ENCODE measurements at places on chromosomes 4 and X.

DNA sequence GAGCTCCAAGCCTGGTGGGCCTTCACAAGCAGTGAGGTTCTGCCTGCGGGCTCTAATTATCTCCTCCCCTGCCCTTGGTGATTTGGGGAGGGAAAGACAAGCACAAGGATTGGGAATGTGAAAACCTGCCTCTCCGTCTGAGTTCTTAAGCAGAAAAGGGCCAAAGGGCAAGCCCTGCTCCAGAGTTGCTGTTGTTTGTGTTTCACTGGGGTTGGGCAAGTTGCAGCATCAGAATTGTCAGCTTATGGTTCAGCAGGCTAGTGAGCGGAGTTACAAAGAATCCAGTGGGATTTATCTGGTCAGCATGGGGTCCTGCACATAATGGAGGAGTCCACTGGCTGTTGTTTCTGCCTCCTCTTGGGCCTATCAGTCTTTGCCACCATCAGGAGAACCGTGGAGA lies 60.5 kb downstream of the NHS start:
- no peak for DNase-seq

- DNase-seq: peak; percentile 32
Observed at GRCh38 chrX:7996414-7996813, 69.2 kb upstream of the PNPLA4 start.

DNA sequence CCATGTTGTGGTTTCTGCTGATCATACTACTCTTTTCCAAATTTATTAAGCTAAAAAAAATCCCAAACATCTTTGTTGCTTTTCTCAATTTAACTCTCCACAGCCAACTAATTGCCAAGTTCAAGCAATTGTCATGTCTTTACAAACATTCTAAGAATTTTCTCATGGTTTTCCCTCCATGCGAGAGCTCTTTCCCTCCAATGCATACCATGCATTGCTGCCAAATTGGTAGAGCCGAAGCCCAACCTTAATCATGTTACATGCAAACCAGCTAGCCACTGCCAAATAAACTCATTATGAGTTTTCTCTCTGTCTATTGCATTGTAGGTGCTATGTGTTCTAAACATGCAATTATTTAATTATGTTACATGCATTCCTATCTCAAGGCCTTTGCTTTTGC lies 123.9 kb downstream of the GC start:
- no peak for DNase-seq

DNA sequence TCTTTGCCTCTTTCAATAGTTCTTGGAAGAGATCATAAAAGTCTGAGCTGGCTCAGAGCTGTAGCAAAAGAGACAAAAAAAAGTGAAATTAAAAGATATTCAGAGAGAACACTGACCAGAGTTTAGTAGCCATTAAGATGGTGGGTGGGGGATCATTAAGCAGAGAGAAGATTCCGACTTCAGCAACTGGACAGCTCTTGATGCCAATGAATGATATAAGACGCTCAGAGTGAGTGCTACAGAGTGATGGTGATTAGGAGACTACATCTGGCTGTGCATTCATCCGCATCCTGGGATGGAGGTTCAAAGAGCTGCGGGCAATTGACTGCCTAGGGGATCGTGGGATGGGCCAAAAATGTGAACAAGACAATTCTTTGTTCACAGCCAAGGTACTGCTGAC lies 178.5 kb downstream of the PACRGL start:
- no peak for DNase-seq

DNA sequence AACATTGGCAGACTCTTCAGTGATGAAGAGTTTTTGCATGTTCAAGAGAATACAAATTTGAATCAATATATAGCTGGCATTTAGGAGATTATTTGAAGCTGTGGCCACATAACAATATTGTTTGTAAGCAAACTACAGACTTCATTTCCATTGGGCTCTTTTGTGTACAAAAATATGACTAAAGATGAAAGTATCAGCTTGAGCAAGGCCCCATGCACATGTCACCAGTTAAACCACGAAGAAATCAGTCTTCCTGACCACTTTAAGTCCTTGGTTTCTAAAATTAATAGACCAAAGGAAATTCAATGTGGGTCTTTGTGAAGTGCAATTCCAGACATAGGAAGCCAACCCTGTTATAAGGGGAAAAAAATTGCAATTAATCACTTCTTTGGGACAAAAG lies 1664.6 kb upstream of the ADGRL3 start:
- DNase-seq: no peak

DNA sequence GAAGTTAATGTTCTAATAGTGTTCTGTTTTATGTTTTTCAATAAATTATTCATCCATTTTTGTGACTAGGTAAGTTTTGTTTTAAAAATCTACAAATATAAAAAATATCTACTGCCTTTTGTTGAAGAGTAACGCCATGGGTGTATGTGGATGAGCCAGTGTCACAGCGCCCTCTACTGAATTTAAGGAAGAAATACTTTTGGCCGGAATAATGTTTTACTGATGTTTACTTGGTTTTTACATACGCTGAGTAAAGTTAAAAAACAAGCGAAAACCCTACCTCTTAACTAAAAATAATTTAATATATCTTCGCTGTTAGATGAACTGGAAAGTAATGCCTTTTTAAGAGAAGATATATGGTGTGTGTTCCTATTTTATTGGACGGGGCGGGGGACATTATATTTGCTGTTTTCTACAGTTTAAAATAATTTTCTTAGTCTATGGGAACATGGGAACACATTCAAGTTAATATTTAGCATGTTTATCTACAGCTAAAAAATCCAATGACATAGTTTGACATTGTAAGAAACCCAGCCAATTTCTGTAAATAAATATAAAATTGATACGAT lies 86.1 kb downstream of the CPE start:
- peak; percentile 46 for DNase-seq

GRCh38 chr4:13694256-13694655 lies 66.7 kb upstream of the BOD1L1 start:
- DNase-seq: no peak

- DNase-seq: no peak
Observed at GRCh38 chrX:31323658-31324057, 251.8 kb upstream of the FTHL17 start.

DNA sequence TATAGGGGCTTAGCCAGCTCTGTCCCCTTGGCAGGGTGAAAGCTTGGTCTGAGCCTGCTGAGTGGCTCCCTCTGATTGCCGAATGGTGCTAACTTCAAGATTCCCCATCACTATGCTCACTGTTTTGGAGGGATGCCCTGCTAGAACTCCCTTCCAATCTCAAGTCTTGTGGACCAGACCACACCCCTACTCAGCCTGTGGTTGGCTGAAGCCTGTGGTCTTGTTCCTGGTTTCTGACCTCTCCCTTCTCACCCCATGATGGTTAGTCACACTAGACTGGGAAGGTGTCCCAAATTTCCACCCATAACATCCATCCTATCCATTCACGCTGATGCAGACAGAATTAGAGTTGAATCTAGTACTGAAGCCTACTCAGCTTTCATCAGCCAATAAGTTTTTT lies 184.7 kb upstream of the NDP start:
- no peak for DNase-seq

GRCh38 chr4:169139021-169139420 lies 129.0 kb upstream of the CBR4 start:
- DNase-seq: no peak

- DNase-seq: peak; percentile 25
Observed at GRCh38 chr4:77990904-77991358, 66.2 kb upstream of the FRAS1 start.

- DNase-seq: no peak
Observed at GRCh38 chr4:75881476-75881875, 20.8 kb downstream of the PPEF2 start.

- DNase-seq: no peak
Observed at GRCh38 chr4:36224972-36225903, 19.1 kb downstream of the ARAP2 start.
